ENCODE measurements at places on chromosomes 5 and 9.

GRCh38 chr5:124935065-124935464, 188.6 kb upstream of the ZNF608 start:
- DNase-seq: no peak

GRCh38 chr5:170631466-170632195, 127.8 kb downstream of the KCNIP1 start:
- no peak for DNase-seq

DNA sequence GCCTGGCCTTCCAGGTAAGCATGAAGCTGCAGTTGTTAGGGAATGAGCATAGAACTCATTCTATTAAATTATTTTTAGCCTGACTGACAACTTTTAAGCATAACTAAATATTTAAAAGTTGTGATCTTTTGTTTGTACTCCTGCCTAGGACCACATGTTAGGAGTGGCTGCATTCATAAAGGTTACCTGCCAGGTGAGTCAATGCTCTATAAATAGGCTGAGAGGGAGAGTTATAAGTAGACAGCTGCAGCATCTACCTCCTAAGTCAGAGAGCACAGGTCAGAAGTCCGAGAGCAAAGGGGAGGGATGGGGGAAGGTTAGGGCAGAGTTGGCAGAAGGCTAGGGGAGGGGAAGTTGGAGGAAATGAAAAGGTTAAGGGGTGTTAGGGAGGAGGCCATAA, 292.4 kb upstream of the TLE4 start:
- no peak for DNase-seq

GRCh38 chr5:96453394-96453793, 20.3 kb upstream of the PCSK1 start:
- DNase-seq: no peak

DNA sequence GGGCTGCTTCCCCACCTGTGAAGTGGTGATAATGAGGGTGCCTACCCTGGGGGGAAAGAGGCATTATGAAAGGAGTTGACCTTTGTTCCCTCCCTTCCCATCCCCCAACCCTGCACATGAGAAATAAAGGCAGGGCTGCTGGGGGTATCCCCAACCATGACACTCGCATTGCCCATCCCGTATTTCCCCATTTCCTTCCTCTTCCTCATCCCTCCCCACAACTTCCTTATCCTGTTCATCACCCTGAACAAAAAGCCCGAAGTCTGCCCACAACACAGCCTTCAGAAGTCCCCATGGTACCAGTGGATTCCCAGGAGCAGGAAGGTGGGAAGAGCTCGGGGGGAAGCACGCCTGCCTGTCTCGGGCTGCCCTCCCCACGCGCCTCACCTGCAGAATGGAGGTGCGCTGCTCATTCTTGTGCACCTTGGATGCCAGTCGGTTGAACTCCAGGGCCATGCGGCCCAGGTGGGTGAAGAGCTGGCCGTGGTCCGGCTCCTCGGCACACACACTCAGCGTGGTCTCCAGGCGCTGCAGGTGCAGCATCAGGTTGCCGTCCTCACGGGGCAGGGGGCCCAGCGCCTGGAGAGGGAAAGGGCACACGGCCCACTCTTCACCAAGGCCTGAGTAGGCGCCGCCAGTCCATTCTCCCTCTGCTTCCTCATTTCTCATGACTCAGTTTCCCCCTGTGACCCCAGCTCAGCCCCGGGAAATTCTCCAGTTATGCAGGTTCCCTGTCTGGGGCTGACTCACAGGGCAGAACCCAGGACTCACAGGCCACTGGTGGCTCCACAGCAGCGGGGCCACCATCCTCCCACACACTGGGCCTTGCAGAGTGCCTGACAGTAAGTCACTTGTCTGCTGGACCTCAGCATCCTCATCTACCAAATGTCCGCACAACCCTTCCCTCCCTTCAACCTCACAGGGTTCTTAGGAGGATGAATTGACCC, 24.2 kb downstream of the TNIP1 start:
- no peak for DNase-seq

GRCh38 chr5:136729901-136730355, 364.6 kb upstream of the TRPC7 start:
- no peak for DNase-seq

- no peak for DNase-seq
These were observed 407.4 kb upstream of the TNC start for GRCh38 chr9:115525111-115526058.

DNA sequence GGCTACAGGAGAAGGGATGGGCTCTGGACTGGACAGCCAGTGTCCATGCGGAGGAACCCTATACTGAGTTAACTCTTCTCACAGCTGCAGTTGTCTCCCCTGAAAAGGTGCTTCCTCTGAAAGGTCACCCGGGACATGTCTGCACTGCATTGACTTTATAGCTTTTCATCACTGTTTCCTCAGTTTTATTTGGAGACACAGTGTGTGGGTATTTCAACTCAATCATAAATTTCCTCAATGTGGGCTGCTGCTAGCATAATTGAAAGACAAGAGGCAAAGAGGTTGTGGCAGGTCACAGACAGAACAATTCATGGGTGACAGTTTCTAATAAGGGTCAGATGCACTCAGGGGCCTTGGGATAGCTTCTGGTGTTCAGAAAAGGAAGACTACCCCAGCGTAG, 336.8 kb downstream of the KDM4C start:
- DNase-seq: no peak
